Daoy (cell line): ENCODE measurements at places on chromosomes 1 and 21.

- DNase-seq, result no peak
Observed at GRCh38 chr1:12712076-12712475, 3.8 kb upstream of the AADACL3 start.

- DNase-seq, result no peak
Observed at GRCh38 chr21:42760951-42761751, 107.7 kb downstream of the PDE9A start.

DNA sequence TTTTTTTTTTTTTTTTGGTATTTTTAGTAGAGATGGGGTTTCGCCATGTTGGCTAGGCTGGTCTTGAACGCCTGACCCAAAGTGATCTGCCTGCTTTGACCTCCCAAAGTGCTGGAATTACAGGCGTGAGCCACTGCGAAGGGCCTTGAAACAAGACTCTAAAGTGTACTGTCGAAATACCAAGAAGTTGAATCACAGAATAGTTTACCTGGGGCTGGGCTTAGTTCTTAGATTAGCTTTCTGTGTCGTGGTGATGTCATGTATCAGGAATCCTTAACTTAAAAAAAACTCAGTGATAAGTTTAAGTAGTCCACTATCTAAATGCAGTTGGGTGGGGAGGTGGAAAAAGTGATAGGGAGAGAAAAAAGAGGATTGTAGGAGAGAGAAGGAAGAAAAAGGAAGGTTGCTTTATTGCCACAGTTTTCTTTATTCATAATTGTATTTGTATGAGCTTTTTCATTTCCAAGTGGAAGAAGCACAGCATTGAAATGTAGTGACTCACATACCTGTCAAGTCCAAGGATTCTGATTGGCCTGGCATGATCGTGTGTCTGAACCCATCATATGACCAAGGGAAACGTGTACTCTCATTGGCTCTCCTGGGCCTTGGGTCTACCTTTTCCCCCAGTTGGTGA lies 13.4 kb downstream of the ITSN1 start:
- peak; percentile 88 for DNase-seq

- no peak for DNase-seq
Observed at GRCh38 chr1:154837034-154837671, 32.9 kb downstream of the KCNN3 start.

DNA sequence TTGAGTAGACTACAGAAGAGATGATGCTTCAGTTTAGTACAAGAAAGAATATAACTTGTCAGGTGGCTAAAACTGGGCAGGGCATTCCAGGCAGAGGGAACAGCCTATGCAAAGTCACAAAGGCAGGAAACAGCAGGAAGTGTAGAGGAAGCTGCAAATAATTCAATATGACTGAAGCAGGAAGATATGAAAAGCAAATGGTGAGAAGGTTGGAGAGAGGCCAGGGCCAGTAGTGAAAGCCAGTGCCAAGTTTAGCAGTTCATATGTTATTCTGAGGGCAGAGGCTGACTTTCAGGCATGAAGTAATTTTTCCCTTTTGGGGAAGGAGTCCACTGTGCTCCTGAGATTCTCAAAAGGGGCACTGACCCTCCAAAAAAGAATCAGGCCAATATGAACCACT lies 8.0 kb upstream of the YBX1 start:
- DNase-seq, result no peak

GRCh38 chr1:232226197-232226712 lies 403.7 kb downstream of the SIPA1L2 start:
- peak; percentile 80 for DNase-seq

GRCh38 chr1:169494343-169494742 lies 8.6 kb upstream of the SLC19A2 start:
- DNase-seq, result no peak
